ENCODE measurements at places on chromosomes 3 and 15.

DNA sequence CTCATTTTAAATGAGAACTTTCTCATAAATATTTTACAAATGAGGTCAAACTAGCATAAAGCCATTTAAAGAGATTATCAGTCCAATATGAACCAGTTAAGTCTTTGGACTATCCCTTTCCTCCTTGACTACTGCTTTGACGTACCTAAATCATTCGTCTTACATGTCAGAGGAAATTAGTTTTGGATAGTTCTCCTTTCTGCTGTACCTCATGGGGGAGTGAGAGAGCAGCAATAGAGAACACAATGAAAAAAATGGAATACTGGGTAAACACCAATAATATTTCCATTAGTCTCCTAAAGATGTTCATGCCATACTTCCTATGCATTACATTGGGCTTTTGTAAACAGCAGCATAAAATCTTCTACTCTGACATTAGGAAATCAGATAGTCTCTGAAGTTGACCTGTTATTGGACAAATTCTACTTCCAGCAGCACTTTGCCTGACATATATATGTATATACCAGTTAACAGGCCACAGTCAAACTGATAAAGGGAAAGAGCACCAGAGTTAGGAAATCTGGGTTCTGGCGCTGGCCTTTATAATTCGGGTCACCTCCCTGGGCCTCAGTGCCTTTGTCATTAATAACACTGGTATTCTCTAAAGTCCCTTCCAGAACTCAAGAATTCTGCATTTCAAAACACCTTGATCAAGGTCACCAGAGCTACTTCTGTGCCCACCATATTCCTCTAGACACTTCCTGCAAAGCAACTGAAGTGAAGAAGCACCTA lies 26.8 kb downstream of the TIMMDC1 start:
- no peak for DNase-seq

- no peak for DNase-seq
Observed at GRCh38 chr3:191566469-191566868, 105.5 kb downstream of the PYDC2 start.

DNA sequence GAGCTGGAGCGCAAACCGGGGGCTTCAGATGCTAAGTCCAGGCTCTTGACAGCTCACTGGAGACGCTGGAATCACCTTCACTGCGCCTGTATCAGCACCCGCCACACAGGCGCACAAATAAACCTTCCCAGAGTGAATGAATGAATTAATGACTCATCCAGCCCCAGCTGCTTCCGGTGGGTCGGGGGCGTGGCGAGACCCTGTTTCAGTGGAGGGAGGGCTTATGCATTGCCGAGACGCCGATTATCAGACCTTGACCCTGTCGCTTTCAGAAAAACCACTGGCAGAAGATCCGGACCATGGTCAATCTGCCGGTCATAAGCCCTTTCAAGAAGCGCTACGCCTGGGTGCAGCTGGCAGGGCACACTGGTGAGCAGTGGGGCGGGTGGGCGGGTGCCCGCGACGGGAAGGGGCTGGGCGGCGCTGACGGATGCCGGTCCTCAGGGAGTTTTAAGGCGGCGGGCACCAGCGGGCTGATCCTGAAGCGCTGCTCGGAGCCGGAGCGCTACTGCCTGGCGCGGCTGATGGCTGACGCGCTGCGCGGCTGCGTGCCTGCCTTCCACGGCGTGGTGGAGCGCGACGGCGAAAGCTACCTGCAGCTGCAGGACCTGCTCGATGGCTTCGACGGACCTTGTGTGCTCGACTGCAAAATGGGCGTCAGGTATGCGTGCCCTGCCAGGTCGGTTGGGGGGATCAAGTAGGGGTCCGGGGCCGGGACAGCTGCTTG lies 7.7 kb downstream of the ITPKA start:
- peak; percentile 41 for DNase-seq

DNA sequence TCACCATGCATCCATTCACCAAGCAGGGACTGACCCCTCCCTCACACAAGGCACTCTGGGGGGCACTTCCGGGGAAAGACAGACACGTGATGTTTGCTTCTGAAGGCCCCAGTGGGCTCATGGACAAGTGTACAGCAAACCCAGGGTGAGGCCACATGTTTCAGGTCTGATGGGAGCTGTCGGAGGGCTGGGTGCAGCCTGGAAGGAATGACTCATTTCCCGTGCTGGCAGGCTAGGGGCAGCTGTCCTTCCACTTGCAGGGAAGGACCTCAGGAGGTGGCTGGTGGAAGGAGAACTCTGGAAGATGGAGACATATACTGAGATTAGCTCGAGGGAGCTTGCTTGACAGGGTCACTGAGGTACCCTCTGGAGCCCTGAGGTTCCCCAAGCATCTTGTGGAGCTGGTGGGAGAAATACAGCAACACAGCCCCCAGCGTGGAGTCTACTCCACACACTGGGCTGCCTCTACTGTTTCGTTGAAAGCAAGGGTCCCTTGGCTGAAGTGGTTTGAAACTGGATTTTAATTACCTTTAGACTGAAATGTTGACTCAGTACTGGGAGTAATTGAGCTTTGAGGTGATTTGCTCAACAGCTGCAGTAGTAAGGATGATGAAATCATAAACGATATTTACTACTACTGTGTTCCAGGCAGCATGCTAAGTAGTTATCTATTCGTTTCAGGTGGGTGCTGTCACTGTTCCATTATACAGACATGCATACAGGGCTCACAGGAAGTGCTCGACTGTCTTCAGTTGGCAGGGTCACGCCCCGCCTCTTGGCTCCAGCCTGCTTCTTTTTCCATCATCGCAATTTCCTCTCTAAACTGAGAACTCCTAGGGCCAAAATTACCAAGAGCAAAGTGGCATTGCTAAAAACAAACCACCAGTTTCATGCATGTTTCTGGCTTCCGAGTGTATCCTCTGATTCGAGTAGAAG lies 230.4 kb downstream of the ADAMTS17 start:
- peak; percentile 44 for DNase-seq

DNA sequence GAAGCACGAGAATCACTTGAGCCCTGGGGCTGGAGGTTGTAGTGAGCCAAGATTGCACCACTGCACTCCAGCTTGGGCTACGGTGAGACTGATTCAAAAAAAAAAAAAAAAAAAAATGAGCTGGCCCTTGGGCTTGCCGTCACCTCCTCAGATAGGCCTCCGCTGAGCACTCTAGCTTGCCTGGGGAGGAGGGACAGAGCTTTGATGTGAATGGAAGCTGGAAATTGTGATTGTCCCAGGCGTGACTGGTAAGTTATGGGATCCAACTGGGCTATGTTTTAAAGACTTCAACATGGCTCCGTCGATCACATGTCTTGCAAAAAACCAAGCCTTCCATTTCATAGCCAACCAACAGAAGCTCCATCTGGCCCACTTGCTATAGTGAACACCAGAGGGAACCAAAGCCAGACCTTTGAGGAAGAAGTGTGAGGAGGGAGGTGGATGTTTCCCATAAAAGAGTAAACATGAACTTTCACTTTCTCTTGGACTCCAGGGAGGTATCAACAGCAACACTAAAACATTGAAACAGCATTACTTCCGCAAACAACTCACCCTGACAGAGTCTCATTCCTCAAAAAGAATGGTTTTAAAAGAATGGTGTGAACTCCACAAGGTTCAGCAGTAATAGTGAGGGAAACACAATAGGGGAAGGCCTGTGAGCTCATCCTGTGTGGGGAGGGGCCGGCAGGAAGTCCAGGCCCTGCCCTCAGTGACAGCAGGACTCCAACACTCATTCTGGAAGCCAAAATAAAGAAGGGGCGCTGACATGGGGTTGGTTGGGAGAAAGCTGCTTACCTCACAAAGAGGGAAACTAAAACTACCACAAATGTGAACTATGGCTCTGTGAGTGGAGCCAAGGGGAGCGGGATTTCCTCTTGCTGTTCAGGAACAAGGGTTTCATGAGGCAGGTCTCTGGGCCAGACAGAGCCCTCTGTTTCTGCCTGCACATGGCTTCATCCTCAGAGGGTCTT lies 59.2 kb upstream of the IL12A start:
- DNase-seq, result no peak

All from stimulated activated CD4-positive, alpha-beta T cell treated with anti-CD3 and anti-CD28 coated beads, Interleukin-4, amount 100 ng/mL, for 24 hours (primary cell).